Smooth muscle cell of the pulmonary artery (primary cell): ENCODE measurements at places on chromosomes 1 and 21. TPM values are rescaled to one million over a fixed set of nuclear protein-coding genes. Genes with fewer than 3 reads are reported as not detected.

Gene S100A2
- 0.98 and 2.4 TPM in 2 replicates for total RNA-seq

Gene SYT14
- 0.13 and 9.1 TPM in 2 replicates for total RNA-seq

Gene CSMD2
- total RNA-seq = 8.5 and 14.4 TPM in 2 replicates

Gene FOXO6
- 0.10 TPM in 1 of 2 replicates, not detected in the other for total RNA-seq

Gene KLHL17
- 6.8 and 11.9 TPM in 2 replicates for total RNA-seq

Gene USH2A
- total RNA-seq = under 0.01 TPM in 1 of 2 replicates, not detected in the other

Gene KRTAP11-1
- total RNA-seq = not detected in 2 replicates

Gene ARMH1
- 0.91 and 1.3 TPM in 2 replicates for total RNA-seq

Gene SPRR2B
- not detected in 2 replicates for total RNA-seq

Gene TMCC2
- total RNA-seq = 2.7 and 3.3 TPM in 2 replicates

Gene MIER1
- 23.7 and 29.7 TPM in 2 replicates for total RNA-seq
